ENCODE measurements at places on chromosomes 4 and X.

- no peak for DNase-seq
Observed at GRCh38 chr4:107631560-107631959, 88.5 kb downstream of the PAPSS1 start.

GRCh38 chr4:98664959-98665358 lies 6.5 kb upstream of the TSPAN5 start:
- DNase-seq, result no peak

DNA sequence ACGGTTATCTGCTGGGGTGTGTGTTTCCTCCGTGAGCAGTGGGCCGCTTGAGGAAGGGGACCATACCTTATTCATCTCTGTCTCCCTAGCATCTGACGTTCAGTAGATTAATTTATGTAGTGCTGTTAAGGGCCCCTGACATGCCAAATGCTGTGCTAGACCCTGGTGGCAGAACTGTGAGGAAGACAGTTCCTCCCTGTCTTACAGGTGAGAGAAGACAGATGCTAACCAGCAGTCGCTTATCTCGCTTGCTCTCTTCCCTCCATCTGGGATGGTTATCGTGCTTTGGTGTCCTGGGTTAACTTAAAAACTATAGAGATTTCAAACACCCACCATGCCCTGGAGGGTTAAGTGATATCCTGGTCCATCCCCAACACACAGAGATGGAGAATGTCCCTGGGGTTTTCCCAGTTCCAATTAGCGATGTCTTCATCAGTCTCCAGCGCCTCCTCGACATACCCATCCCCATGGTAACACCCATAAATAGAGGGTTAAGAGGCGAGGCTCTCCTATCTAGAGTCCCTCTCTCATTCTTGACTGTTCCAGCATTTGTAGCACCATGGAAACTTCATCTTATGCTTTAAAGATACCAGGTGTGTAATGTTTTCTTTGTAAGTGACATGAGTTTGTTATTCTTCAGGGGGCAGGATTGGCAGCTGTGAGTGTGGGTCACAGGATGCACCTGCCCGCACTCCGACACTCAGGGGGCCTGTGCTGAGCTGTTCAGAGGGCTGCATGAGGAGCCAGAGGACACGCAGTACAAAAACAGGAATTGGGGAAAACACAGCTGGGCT lies 135.2 kb downstream of the STK32B start:
- no peak for DNase-seq

GRCh38 chr4:52925531-52925968 lies 63.4 kb downstream of the RASL11B start:
- no peak for DNase-seq

GRCh38 chr4:108940634-108941033 lies 177.8 kb upstream of the ETNPPL start:
- DNase-seq, result no peak

DNA sequence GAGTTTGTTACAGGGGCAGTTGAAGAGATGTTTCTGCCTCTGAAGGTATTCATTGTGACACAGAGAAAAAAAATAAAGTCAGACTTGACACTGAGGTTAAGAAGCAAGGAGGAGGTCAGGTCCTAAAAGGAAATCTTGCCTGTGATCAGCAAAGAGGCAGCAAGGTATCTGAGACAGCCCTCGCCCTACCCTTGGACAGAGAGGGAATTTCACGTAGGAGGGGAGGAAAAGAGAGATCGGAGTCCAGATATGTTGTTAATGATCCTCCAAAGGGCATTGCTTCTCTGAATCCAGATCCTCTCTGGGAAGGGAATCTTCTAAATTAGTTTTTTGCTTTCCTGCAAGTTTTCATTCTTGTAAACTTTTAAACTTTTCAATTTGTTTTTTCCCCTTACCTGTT lies 15.3 kb upstream of the PRR27 start:
- DNase-seq, result no peak

DNA sequence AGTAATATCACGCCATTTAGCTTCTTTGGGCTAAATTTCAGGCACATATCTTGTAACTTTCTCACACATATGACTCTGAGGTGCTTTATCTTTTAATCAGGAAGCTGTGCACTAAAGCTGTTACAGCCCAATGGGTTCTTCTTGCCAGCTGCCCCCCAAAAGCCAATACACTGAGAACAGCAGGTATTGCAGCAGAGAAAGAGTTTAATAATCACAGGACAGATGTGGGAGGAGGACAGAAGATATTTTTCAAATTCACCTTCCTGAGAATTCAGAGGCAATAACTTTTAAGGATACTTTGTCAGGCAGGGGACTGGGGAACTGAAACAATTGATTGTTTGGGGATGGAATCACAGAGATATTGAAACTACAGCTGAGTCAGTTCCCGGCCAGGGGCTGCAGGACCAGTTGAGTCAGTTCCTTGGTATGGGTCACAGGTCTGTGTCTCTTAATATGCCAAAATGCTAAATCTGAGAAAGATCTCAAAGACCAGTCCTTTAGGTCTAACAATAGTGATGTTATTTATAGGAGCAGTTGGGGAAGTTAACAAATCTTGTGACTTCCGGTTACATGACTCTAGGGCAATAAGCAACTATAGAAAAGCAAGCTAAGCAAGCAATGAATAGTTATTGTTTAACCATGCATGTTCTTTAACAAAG lies 28.1 kb downstream of the DDIT4L start:
- no peak for DNase-seq

- DNase-seq, result no peak
Observed at GRCh38 chr4:11182586-11183355, 245.9 kb downstream of the HS3ST1 start.

GRCh38 chr4:169234137-169234855 lies 36.5 kb downstream of the SH3RF1 start:
- no peak for DNase-seq

GRCh38 chr4:24337451-24338190 lies 246.7 kb downstream of the DHX15 start:
- DNase-seq, result no peak

- no peak for DNase-seq
Observed at GRCh38 chr4:185778307-185778706, 33.7 kb downstream of the SORBS2 start.

GRCh38 chr4:129355516-129355915 lies 259.6 kb downstream of the C4orf33 start:
- no peak for DNase-seq

- DNase-seq, result no peak
Observed at GRCh38 chr4:173269280-173269679, 64.9 kb downstream of the HMGB2 start.

DNA sequence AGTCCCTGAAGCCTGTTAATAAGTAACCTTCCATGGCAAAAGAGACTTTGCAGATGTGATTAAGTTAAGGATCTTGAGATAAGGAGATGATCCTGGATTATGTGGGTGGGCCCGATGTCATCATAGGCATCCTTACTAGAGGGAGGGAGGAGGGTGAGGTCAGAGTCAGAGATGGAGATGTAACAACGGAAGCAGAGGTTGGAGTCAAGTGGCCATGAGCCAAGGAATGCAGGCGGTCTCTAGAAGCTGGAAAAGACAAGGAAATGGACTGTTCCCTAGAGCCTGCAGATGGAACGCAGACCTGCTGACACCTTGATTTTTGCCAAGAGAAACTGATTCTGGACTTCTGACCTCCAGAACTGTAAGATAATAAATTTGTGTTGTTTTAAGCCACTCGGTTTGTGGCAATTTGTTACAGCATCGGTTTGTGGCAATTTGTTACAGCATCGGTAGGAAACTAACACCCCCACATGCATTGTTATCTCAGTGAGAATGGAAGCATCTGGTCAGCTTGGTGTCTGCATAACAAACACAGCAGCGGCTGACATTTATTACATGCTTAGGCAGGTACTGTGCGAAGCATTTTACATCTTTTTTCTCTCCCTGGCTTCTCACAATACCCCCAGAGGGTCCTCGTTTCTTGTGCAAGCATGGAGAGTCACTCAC lies 55.6 kb downstream of the CLDN34 start:
- DNase-seq, result no peak
